ENCODE measurements at places on chromosomes 4 and X.
A peak's percentile ranks its signal among the peaks of the same experiment; 100 is the strongest.

GRCh38 chr4:8192748-8193738 is 6.0 kb upstream of the SH3TC1 start:
- peak; percentile 82 for DNase-seq

DNA sequence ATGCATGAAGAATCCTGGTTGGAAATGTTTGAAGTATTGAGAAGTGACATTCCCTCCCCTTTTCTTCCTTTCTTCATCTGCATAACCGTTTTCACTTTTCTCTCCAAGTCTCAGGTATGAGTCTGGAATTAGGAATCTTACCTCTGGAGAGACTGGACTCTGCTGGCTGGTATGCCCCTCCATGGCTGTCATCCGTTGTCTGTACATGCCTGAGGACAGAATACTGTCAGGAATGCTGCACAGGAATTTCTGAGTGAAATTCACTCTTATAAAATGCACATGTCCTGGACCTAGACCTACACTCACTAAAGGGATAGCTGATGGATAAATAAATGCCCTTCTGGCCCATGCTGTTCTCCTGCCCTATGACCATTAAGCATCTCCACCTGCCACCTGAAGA is 179.5 kb downstream of the MSN start:
- no peak for DNase-seq

GRCh38 chrX:1673337-1673736 is 58.5 kb downstream of the ASMT start:
- peak; percentile 30 for DNase-seq

- no peak for DNase-seq
These were observed 324.2 kb downstream of the PCDH19 start for GRCh38 chrX:100085846-100086245.

DNA sequence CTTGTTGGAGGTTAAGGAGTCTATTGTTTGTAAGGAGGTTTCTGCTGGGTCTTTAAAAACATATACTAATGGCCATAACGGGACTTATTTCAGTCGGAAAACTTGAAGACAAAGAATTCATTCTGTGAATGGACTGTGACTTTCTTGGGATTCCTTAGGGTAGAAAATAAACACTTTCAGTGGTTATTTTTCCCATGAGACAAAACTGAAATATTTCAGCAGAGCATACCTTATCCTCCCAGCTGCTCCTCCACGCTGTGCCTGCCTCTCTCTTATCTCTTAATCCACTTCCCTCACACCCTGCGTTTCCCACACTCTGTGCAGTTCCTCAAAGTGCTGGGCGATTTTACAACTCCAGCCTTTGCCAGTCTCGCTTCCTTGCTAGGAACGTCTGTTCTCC is 47.1 kb upstream of the SORBS2 start:
- DNase-seq: no peak

- no peak for DNase-seq
These were observed 167.5 kb upstream of the RASGEF1B start for GRCh38 chr4:81639248-81639647.

DNA sequence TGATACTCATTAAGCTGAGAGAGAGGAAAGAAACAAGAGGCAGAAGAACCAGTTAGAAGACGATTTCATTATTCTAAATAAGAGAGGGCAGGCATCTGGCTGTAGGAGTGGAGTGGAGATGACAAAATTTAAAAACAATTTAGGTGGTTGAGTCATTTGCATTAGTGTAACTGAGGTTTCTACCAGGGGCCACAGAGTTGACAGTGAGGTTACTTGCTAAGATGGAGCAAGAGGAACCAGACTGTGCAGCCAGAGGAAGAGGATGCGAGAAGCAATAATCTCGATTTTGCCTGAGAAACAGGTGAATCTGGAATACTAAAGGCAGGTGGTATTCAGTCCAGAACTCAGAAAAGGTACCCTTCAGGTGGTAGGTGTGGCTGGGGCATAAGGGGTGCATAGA is 491.9 kb downstream of the MID1IP1 start:
- no peak for DNase-seq

- peak; percentile 36 for DNase-seq
These were observed 126.0 kb upstream of the CXorf66 start for GRCh38 chrX:140091125-140091886.

GRCh38 chr4:144356941-144357381 is 216.4 kb upstream of the GYPA start:
- no peak for DNase-seq

DNA sequence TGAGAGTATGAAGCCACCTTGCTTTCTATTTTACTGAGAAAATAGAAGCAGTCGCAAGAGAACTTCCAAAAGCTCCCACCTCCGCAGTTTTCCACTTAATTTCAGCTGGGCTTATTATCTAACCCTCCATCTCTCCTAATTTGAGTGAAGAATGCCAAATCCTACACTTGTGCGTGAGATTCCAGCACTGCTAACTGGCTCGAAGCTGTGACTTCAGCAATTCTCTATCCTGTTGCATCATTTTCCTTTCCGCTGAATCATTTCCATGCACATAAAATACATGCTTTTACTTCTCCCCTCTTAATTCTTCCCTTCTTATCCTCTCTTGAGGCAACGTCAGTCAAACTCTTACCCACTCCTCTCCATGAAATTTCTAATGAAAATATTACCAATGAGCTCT is 189.5 kb downstream of the GASK1B start:
- no peak for DNase-seq

GRCh38 chr4:182916483-182917181 is 554 bp downstream of the DCTD start:
- peak; percentile 88 for DNase-seq

- no peak for DNase-seq
These were observed 8.8 kb downstream of the CHST7 start for GRCh38 chrX:46582325-46582724.

DNA sequence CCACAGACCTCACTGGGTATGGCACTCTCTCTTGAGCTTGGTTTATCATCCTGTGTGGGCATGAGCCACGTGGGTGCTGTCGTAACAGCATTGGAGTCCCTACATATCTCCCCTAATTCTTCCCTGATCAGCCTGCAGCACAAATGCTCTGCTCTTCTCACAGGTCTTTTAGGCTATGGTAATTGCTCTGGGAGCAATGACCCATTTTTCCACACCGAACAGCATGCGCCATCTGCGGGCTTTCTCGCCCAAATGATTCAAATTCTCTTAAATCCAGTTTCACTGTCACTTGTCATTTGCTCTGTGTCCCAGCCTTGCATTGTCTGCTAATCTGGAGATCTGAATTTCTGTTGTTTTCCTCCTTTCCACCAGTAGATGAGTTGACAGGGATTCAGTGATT is 48.9 kb upstream of the GATB start:
- DNase-seq: no peak

DNA sequence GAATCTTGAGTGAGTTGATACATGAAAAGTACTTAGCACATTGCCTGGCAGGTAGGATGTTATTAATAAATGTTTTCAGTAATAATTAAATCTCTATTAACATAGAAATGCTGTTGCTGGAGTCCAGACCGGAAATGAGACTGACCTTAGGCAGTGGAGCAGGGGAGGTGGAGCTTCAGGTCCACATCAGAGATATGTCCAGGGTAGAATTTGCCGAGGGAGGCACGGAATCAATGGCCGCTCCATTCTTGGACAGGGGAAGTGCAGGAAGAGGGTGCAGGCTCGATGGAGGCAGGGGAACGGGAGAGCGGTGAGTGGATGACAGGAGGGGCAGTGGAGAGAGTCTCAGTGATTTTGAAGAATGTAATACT is 107.3 kb downstream of the GATB start:
- DNase-seq: no peak

DNA sequence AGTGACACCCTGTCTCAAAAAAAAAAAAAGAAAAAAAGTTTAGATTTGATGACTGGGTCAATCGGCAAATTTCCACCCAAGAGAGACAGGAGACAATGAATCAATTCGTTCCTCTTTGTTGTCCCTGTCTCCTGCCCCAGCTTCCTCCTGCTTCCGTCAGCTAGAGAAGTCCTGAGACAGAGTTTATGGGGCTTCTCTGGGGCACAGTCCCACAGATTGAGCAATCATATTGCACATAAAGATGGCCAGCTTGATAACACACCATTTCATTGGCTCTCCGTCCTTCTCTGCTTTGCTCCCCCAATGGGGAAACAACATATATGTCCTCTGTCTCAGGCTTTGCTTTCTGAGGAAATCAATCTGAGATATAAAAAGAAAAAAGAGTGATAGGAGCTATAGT is 78.4 kb upstream of the FUNDC1 start:
- no peak for DNase-seq

DNA sequence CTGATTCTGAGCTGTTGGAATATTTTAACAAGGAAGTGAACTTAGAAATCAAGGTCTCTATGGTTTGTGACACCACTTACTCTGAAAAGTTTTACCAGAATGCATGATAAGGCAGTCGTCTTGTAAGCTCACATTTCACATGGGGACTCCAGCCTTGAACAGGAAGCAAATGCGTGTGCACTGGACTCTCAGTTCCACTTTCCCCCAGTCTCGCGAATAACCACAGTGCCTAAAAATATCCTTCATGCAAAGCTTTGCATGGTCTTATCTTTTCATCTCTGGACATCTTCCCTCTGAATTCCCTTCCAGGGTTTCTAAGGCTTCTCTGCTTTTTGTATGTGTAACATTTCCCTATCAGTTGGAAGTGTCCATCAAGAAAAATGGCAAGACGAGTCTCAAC is 581.8 kb downstream of the NLGN4X start:
- DNase-seq: peak; percentile 13

- no peak for DNase-seq
These were observed 51.8 kb downstream of the GC start for GRCh38 chr4:71732066-71732465.

- DNase-seq: no peak
These were observed 75.3 kb downstream of the BCOR start for GRCh38 chrX:40022421-40022820.

GRCh38 chr4:152039691-152040090 is 278.9 kb upstream of the GATB start:
- no peak for DNase-seq

- no peak for DNase-seq
These were observed 11.0 kb upstream of the MAGEB10 start for GRCh38 chrX:27796640-27797257.

- peak; percentile 59 for DNase-seq
These were observed 31.7 kb upstream of the APLN start for GRCh38 chrX:129686422-129686948.

- no peak for DNase-seq
These were observed 126.9 kb upstream of the DCLK2 start for GRCh38 chr4:149951152-149951900.

DNA sequence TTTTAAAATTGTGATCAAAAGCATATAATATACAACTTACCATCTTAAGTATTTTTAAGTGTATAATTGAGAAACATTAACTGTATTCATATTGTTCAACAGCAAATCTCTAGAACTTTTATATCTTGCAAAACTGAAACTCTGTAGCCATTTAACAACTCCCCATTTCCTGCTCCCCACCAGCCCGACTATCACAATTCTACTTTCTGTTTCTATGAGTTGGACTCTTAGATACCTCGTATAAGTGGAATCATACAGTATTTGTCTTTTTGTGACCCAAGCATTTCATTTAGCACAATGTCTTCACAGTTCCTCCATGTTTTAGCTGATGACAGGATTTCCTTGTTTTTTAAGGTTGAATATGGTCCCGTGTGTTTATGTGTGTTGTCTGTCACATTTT is 106.0 kb downstream of the LRBA start:
- no peak for DNase-seq

All from stomach (tissue), 19 donors.